ENCODE measurements at places on chromosomes 5 and 9. TPM values are rescaled to one million over a fixed set of nuclear protein-coding genes. Genes with fewer than 3 reads are reported as not detected.

GRCh38 chr5:112063856-112064255 lies 306.9 kb upstream of the NREP start:
- no peak for DNase-seq
- no peak overlapping the region for H3K27ac ChIP-seq
- H3K4me3 ChIP-seq, result no peak overlapping the region
- H3K36me3 ChIP-seq, result no peaks in the 10 kb centered on the region

DNA sequence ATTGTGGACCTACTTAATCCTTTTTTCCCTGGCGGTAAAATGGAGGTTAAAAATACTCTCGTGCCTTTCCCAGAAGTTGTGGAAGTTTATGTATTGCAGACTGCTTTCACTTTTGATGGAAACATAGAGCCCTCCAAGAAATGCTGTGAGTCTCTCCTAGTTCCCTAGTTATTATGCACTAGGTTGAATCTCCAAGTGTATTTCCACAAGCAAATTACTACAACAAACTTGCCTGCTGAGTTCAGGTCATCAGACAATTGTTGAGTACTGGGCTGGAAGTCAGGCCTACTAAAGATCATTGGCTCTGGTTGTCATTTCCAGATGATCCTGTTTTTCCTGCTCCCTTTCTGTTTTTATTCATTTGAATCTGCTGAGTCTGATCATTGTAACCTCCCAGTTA lies 104.1 kb downstream of the CD180 start:
- no peaks in the 10 kb centered on the region for H3K36me3 ChIP-seq
- H3K4me3 ChIP-seq, result no peak overlapping the region
- H3K4me1 ChIP-seq, result peaks cover 25% of the 10 kb centered on the region
- H3K27me3 ChIP-seq, result no peaks in the 10 kb centered on the region

- no peak overlapping the region for H3K4me3 ChIP-seq
- no peaks in the 10 kb centered on the region for H3K4me1 ChIP-seq
- no peak for DNase-seq
Measured at GRCh38 chr5:79560771-79561524, 47.0 kb upstream of the HOMER1 start.

DNA sequence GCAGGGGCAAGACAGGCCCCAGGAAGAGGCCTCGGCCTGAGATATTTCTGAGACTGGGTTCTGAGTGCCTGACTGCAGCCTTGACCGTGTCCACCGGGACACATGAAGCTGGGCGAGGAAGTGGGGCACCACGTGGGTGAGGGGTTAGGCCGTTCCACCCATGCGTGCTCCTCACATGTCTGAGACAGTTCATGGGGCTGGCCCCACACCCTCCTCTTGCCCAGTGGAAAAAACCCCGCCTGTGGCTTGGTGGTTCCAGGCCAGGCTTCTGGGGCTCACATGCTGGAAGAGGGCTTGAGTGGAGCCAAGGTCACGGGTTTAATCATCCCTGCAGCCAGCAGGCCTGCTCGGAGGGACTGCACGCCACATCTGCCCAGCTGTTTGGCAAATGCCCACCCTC lies 11.4 kb downstream of the HMCN2 start:
- H3K4me3 ChIP-seq, result no peak overlapping the region
- no peaks in the 10 kb centered on the region for H3K4me1 ChIP-seq
- no peak for DNase-seq
- no peaks in the 10 kb centered on the region for H3K36me3 ChIP-seq
- peaks cover 8% of the 10 kb centered on the region for H3K27me3 ChIP-seq
- H3K27ac ChIP-seq, result no peak overlapping the region

POC5 gene
- 39.9 TPM for total RNA-seq

DNA sequence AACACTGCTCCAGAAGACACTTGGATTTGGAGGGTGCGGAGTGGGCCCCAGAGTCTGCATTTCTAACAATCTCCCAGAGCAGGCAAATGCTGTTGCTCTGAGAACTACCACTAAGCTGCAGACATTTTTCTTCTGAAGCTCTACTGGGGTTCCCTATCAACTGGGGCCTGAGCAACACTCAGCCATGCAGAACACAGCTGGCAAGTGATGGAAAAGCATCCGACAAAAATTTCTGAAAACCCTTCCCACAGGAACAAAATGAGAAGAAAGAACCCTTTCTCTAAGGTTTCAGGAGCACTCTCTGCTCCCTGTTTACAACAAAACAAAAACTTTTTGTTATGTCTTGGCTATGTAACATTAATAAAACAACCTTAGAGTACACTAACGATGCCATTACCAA lies 516.9 kb downstream of the CTNND2 start:
- no peak overlapping the region for H3K4me3 ChIP-seq
- no peak for DNase-seq
- H3K4me1 ChIP-seq, result peaks cover 12% of the 10 kb centered on the region
- no peaks in the 10 kb centered on the region for H3K36me3 ChIP-seq
- peaks cover 25% of the 10 kb centered on the region for H3K27me3 ChIP-seq
- no peak overlapping the region for H3K27ac ChIP-seq

DNA sequence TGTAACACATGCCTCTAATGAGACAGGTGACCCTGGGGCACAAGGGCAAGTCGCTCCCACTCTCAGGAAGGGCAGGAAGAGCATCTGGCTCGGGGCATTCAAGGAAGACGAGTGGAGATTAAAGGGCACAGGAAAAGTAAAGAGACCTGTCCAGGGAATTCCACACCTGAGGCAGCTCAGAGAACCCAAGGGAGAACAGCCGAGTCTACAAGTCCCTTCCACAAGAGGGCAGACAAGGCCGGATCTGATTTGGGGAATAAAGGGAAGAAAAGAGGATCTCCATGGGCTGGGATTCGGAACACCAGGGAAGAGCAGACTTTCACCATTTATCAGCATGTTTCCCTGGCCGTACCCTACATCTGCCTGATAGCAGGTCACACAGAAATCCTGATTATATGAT lies 28.1 kb downstream of the GPX3 start:
- no peak for DNase-seq
- peaks cover 30% of the 10 kb centered on the region for H3K36me3 ChIP-seq
- peaks cover 8% of the 10 kb centered on the region for H3K4me1 ChIP-seq
- H3K27me3 ChIP-seq, result no peaks in the 10 kb centered on the region
- no peak overlapping the region for H3K4me3 ChIP-seq

DNA sequence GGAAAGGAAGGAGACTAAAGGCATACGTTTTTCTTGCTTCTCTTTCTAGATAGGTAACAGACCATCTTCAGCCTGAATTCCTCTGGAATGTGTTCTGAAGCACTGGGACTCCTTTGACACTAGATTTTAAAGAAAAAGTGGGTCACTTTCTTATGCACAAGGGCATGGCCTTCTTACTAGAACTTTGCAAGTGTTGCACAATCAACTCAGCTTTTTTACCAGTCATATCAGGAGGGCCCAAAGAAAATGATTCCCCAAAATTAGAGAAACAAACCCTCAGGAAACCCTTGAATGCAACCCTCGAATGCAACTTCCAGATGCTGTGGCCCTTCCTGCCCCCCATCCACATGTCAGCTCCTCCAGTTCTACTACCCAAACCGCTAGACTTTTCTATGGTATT lies 93.9 kb downstream of the YTHDC2 start:
- H3K27ac ChIP-seq, result no peak overlapping the region
- H3K4me1 ChIP-seq, result peaks cover 7% of the 10 kb centered on the region
- no peaks in the 10 kb centered on the region for H3K36me3 ChIP-seq
- H3K4me3 ChIP-seq, result no peak overlapping the region
- no peak for DNase-seq
- no peaks in the 10 kb centered on the region for H3K27me3 ChIP-seq

BHMT gene
- total RNA-seq, result 2.4 TPM

NOXA1 gene
- 6.3 TPM for total RNA-seq

SELENOP gene
- total RNA-seq, result 323 TPM

SLC1A1 gene
- total RNA-seq, result 4.0 TPM

- no peak for DNase-seq
- H3K27me3 ChIP-seq, result no peaks in the 10 kb centered on the region
- no peaks in the 10 kb centered on the region for H3K4me1 ChIP-seq
- no peaks in the 10 kb centered on the region for H3K36me3 ChIP-seq
- no peak overlapping the region for H3K27ac ChIP-seq
Measured at GRCh38 chr5:105593011-105593760, 2030.6 kb upstream of the NUDT12 start.

GRCh38 chr5:112743631-112744030 lies 5.9 kb downstream of the APC start:
- H3K4me1 ChIP-seq, result no peaks in the 10 kb centered on the region
- H3K27me3 ChIP-seq, result no peaks in the 10 kb centered on the region
- H3K27ac ChIP-seq, result no peak overlapping the region
- H3K36me3 ChIP-seq, result no peaks in the 10 kb centered on the region
- no peak overlapping the region for H3K4me3 ChIP-seq

DNA sequence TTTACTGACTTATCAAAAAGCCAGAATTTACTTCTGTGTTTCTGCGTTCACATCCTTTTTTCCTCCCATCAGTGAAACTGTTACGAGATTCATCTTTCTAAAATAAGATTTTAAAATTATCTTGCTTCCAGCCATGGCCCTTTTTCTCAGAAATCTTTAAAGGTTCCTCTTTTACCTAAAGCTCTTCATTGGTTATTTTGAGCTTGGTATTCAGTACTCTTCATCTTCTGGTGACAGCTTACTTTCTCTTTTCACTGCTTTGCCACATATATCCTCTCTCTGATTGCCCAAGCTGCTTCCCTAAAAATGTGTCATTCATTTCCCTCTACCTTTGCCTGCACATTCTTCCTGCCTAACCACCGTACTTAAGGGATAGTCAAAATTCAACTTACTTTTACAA lies 32.3 kb downstream of the TGFBR1 start:
- H3K4me1 ChIP-seq, result no peaks in the 10 kb centered on the region
- no peak for DNase-seq
- H3K4me3 ChIP-seq, result no peak overlapping the region
- no peaks in the 10 kb centered on the region for H3K27me3 ChIP-seq

- H3K36me3 ChIP-seq, result no peaks in the 10 kb centered on the region
- no peak overlapping the region for H3K27ac ChIP-seq
- H3K4me1 ChIP-seq, result no peaks in the 10 kb centered on the region
- H3K4me3 ChIP-seq, result no peak overlapping the region
- no peaks in the 10 kb centered on the region for H3K27me3 ChIP-seq
- DNase-seq, result no peak
Measured at GRCh38 chr9:87118594-87118993, 171.3 kb upstream of the GAS1 start.

CAMK4 gene
- 0.66 TPM for total RNA-seq

CYSRT1 gene
- not detected for total RNA-seq

ASPN gene
- total RNA-seq, result 3.3 TPM

DNA sequence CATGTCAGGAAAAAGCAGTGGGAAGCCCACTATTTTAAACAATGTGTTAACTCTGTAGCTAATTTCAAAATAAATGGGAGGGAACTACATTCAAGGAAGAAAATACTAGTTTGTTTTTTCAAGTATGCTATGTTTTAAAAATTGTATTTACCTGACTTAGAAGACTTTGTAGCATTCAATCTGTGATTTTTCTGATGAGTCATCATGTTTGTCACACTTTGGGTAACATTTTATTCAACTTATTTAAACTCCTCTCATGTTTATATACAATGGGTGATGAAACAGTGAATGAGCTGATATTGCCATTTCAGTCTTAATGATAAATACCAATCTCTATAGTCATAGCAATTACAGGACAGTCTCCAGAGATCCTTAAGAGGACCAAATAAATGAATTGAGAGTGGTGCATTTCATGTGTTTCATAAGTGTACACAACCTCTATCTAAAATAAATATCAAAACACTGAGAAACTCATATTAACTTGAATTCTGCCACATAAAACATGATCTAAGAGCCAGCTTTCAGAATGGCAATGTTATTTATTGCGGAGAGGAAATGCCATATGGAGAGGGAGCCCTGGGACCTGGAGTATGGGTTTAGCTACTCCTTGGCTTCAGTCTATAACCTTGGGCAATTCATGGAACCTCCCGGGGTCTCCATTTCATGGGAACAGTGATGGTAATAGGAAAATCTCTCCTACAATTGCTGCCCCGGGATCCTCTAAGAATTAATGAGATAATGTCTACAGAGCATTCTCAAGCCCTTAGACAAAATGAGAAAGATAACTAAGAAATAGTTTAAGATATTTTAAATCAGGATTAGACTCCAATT lies 913.9 kb downstream of the TLE4 start:
- H3K27me3 ChIP-seq, result no peaks in the 10 kb centered on the region
- H3K36me3 ChIP-seq, result no peaks in the 10 kb centered on the region
- no peaks in the 10 kb centered on the region for H3K4me1 ChIP-seq
- no peak for DNase-seq
- no peak overlapping the region for H3K27ac ChIP-seq

ZFYVE16 gene
- 43.2 TPM for total RNA-seq

GRCh38 chr5:151225071-151225470 lies 1.2 kb upstream of the CCDC69 start:
- H3K36me3 ChIP-seq, result no peaks in the 10 kb centered on the region
- no peaks in the 10 kb centered on the region for H3K27me3 ChIP-seq
- no peak overlapping the region for H3K4me3 ChIP-seq
- peaks cover 43% of the 10 kb centered on the region for H3K4me1 ChIP-seq
- no peak overlapping the region for H3K27ac ChIP-seq

DNA sequence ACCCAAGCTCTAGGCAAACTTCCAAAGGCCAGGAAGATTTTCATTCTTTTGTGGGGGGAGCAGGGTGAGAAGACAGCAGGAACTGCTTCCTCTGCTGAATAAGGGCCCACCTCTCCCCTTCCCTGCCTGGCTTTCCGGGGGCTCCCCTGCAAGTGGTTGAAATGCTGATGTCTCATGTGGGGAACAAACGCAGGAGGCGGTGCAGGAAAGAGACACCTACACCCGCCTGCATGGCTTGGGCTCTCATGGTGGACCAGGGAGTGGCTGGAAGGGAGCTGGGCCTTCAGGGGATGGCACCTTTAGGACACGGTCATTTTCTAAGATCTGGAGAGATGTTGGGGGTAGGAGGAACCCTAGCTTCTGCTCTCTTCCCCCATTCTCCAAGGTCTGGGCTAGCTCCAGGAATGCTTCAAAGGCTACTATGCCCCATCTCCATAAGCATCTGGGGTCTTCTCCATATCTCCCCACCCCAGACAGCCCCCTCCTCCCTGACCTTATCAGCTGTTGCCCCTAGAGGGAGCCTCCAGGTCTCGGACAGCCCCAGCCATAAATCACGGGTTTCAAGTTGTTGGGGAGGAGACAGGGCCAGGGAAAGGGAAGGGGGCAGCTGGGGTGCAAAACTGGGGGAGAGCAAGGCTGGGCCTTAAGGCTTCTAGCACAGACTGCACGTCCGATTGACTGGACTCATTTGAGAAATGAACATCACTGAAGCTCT lies 76.6 kb downstream of the PSD2 start:
- no peak overlapping the region for H3K27ac ChIP-seq
- H3K27me3 ChIP-seq, result no peaks in the 10 kb centered on the region
- H3K4me1 ChIP-seq, result no peaks in the 10 kb centered on the region

- H3K4me3 ChIP-seq, result no peak overlapping the region
- no peak overlapping the region for H3K27ac ChIP-seq
- H3K36me3 ChIP-seq, result no peaks in the 10 kb centered on the region
- peaks cover 13% of the 10 kb centered on the region for H3K4me1 ChIP-seq
- H3K27me3 ChIP-seq, result no peaks in the 10 kb centered on the region
- DNase-seq, result no peak
Measured at GRCh38 chr9:6838158-6838557, 80.4 kb downstream of the KDM4C start.
